ENCODE measurements at places on chromosomes 13 and 19. TPM values are rescaled to one million over a fixed set of nuclear protein-coding genes. Genes with fewer than 3 reads are reported as not detected.

- no peak for DNase-seq
These were observed 7.3 kb upstream of the CYP2A7 start for GRCh38 chr19:40889366-40889765.

DNA sequence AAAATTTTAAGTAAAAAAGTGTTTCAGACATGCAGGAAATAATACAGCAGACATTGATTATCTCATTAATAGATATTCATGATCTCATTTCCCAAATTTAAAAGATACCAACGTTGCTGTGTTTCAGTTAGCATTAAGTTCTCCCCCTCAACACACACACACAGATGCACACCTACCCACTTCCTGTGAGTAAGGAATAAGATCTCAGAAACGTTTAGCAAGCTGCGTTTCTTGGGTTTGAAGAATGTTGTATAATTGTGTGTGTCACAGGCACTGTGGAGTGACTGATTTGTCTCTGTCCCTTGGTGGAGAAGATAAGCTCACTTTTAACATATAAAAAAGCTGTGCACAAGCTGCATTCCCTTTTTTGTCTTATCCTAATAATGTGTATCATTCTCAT, 196.8 kb downstream of the PDS5B start:
- DNase-seq: no peak

- no peak for DNase-seq
These were observed 7.1 kb downstream of the SPRED3 start for GRCh38 chr19:38395381-38396114.

- no peak for DNase-seq
These were observed 30.5 kb downstream of the MLLT1 start for GRCh38 chr19:6249296-6249695.

GRCh38 chr13:41835871-41836270, 125.0 kb downstream of the VWA8 start:
- peak; percentile 12 for DNase-seq

DNA sequence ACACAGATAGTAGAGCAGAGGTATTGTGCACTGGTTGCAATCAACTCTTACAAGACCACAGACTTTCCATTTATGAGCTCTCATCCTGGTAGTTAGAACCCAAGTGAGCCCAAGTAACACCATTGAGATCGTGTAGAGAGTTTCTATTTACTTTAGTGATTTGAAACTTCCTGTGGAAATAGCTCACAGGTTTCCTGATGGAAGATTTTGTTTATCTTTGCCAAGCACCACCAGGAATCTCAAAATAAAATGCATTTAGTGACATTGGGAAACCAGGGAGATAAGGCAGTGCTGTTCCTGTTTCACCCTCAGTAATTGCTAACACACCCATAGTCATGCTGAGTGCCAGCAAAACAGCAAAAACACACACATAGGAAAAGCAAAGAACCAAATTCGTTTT, 102.5 kb downstream of the FLT1 start:
- no peak for DNase-seq

- no peak for DNase-seq
These were observed 545.4 kb downstream of the SUCLA2 start for GRCh38 chr13:47455626-47456025.

GRCh38 chr19:15320116-15320515, 12.2 kb downstream of the BRD4 start:
- DNase-seq: peak; percentile 62

DNA sequence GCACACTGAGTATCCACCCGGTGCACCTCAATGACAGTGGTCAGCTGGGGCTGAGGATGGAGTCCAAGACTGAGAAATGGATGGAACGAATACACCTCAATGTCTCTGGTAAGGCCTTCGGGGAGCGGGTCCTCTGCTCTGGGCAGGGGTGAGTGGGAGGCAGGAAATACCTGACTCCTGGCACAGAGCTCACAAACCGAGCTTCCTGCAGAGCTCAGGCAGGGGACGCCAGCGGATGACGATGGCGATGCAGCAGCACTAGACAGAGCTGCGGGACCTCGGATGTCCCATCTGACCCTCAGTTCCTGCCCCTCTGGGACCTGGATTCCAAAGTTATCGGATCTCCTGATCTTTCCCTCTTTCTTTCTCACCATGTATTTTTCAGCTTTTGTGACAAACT, 3.8 kb downstream of the CD22 start:
- no peak for DNase-seq

RAB20 gene
- total RNA-seq: 6.6 TPM

ITGBL1 gene
- total RNA-seq: 4.3 TPM

CASP14 gene
- 0.10 TPM for total RNA-seq

KLK4 gene
- total RNA-seq: not detected

Measured in tongue (tissue), 3 donors.